ENCODE measurements at places on chromosomes 7 and 10.

DNA sequence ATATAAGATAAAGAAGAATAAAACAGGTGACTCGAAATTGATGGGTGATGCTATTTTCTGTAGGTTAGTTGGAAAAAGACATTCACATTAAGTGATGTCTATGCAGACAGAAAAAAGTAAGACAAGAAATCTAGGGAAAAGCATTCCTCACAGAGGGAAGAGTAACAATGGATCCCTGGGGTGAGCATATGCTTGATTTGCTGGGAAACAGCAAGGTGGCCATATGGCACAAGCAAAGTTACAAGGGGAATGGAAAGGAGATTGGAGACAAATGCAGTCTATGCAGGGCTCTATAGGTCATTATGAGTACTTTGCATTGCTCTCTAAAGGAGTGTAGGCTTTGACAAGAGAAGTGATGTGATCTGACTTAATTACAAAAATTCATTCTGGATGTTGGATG lies 90.9 kb upstream of the ZNF804B start:
- DNase-seq, result no peak

GRCh38 chr7:17054206-17054605 lies 172.4 kb upstream of the AGR3 start:
- no peak for DNase-seq

- no peak for DNase-seq
These were observed 18.0 kb downstream of the RRP12 start for GRCh38 chr10:97383159-97383558.

DNA sequence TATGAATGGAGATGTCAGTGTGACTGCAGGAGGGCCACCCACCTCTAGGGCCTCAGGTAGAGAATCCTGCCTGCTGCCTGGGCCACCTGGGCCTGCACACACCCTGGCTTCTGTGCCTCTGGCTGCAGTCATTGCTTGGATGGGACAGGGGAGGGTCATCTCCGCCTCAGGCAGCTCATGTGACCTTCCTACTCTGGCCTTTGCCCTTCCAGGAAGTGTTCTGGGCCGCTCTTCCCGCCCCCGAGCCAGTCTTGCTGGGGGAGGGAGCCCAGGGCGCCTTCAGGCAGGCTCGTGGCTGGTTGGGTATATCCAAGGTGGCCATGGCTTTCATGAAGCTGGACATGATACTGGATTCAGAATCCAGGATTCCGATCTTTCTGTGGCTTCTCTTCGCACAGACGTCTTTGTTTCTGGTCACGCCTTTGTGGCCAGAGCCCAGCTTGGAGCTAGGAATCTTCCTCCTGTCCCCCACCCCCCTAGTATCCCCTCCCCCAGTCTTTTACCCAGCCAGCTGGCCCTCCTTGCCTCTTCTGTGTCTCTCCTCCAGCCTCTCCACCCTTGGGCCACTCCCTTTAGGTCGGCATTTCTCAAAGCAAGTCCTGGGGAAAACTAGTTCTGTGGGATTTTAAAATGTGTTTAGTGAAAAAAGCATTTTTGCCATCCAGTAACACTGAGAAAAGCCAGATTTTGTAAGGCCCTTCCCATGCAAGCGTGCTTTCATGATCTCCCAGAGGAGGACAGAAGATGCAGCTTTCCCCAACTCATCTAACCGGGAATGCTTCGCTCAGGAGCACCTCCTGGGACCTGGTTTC lies 119.6 kb downstream of the ZMIZ1 start:
- no peak for DNase-seq

DNA sequence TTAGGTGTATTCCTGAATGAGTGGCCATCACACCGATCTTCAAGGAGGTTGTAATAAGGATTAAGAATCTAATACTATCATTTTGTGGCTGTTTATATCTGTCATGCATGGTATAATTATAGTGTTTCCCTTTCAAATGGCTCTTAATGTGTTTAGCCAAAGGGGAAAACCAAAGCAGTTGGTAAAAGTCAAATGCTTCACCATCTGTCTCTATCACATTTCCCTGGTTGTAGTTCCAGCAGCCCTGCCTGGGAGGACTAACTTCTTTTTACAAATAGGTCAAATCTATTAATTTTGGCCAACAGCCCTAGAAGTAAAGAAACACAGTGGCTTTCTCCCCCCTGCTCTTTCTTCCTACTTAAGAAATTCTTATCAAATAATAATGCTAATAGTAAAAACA lies 56.7 kb downstream of the ZNF365 start:
- no peak for DNase-seq

DNA sequence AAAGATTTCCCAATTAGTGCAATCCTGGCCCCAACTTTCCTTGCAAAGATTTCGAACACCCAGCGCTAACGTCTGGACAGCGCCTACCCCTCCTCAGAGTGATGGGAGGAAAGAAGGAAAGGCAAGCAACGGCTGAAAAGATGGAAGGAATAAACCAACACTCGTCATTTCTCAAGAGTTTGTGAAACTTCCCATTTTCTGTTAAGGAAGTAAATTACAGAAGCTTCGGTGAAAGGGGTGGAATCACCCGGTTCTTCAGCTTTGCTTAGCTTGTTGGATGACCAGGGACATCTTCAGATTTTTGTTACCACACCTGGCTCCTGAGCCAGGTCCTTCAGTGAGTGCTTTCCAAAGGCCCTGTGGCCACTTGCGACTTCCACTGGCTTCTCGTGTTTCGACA lies 313.1 kb downstream of the SKIDA1 start:
- DNase-seq, result no peak

DNA sequence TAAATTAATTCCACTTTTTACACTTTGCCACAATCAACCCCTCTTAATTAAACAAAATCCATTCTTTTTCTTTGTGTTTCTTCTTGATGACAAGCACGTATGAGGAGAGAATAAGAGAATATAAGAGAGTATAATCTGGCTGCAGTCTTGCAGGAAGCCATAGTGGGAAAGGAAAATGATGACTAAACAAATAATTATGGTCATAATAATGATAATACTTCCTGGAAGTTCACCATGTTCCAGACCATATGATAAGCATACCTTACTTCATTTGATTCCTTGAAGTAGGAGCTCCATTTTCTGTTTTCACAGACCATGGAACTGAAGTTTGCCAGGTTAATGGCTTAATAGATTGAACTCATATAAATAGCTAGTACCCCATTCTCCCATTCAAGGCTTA lies 237.8 kb downstream of the SEMA3D start:
- no peak for DNase-seq

- DNase-seq, result no peak
These were observed 19.6 kb downstream of the GRID1 start for GRCh38 chr10:86346799-86347665.

GRCh38 chr7:34991938-34992840 lies 45.1 kb downstream of the DPY19L1 start:
- DNase-seq, result no peak

DNA sequence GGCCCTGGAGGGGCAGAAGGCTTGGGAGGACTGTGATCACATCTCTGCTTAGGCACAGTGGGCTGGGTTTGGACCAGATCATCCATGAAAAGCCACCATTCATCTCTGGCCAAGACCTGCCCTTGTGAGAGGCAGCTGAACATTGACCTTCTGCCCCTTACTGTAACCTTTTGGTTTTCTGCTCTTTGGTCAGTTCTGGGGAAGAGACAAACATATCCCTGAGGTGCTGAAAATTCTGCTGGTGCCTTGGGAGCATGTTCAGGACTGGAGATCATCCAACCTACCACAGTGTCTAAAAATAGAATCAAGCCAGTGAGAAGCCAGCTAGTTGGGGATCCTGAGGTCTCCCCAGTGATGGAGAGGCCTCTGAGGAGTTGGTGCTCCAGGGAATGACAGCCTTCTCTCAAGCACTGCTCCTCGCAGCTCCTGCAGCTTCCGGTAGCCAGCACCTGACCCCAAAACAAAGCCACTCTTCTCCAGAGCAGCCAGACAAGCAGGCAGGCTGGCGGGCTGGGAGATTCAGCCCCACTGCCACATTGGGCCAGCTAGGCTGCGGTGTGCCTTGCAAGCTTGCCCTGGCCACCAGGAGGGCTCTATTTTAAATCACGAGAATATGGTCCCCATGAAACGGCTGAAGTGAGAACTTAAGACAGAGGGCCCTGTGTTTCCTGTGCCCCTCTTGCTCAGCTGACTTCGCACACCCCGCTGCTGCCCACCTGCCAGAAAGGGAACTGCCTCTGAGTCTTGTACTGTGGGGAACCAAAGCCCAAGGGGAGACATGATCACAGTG lies 37.8 kb upstream of the UBE2H start:
- no peak for DNase-seq

DNA sequence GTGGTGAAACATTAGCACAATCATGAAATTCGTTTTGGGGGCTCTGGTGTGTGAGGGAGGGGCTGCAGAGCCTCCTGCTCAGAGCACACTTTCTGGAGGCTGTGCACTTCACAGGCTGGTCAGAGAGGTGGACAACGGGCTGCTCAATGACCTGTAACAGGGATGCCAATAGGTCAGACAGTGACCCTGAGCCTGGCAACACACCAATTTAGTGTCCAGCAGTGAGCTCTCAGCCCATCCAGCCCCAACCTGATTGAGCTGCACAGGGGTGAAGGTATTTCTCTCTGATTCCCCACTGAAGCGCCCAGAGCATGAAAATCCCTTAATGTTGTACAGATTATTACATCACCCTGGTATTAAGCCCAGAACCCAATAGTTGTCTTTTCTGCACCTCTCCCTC lies 191.3 kb upstream of the ZNF32 start:
- DNase-seq, result no peak

DNA sequence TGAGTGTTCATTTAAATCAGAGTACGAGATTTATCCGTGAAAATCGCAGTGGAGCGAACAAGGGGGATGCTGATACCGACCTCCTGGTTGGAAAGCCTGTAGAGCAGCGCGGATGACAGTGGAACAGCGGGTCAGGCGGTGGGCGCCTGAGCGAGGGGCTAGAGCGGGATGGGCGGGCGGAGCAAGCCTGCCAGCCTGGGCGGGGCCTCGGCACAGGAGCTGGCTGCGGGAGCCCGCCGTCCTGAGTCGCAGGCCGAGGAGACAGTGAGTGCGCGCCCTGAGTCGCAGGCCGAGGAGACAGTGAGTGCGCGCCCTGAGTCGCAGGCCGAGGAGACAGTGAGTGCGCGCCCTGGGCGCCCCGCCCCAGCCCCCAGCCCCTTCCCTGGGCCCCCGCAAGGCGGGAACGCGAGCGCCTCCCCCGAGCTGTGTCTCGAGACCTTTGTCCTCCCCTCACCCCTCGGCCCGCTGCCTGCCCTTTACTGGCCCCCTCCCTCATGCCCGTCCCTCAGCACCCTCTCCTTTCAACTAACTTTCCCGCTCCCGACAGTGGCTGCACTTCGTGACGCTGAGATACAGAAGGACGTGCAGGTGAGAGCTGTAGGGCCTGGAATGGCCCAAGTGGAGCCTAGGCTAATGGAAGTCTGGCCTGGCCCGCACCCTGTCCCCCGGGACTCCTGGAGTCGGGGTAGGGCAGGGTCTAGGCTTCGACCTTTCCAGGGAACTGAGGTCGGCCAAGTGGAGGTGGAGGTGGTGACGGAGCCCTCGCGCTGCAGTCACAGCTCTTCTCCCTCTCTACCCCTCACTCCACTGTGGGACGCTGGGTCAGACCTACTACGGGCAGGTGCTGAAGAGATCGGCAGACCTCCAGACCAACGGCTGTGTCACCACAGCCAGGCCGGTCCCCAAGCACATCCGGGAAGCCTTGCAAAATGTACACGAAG lies at the start of gene AS3MT:
Gene AS3MT, plus strand, starts transcription at position 213 of the 941 bp plus-strand sequence. Its CDS starts 123 bp downstream, at position 336.
- DNase-seq, result no peak

DNA sequence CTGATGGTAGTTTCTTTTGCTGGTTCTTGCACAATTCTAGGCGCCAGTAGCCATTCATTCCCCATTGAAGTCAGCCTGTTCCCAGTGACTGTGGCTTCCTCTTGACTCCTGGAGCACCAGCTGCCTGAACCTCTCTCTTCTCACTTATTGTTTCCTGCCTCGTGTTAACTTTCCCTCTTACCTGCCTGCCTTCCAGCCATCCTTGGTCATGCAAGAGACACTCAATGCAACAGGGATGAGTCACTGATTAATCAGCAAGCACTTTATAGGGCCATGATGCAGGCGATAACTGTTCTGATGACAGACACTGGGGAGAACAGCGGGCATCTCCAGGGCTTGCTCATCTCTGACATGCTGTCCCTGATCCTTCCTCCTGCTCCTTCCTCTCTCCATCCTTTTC lies 122.0 kb downstream of the PLCE1 start:
- DNase-seq, result no peak

GRCh38 chr10:78937800-78938694 lies 130.7 kb upstream of the ZMIZ1 start:
- DNase-seq, result no peak

- no peak for DNase-seq
These were observed 18.1 kb downstream of the ANKRD16 start for GRCh38 chr10:5871596-5871995.

DNA sequence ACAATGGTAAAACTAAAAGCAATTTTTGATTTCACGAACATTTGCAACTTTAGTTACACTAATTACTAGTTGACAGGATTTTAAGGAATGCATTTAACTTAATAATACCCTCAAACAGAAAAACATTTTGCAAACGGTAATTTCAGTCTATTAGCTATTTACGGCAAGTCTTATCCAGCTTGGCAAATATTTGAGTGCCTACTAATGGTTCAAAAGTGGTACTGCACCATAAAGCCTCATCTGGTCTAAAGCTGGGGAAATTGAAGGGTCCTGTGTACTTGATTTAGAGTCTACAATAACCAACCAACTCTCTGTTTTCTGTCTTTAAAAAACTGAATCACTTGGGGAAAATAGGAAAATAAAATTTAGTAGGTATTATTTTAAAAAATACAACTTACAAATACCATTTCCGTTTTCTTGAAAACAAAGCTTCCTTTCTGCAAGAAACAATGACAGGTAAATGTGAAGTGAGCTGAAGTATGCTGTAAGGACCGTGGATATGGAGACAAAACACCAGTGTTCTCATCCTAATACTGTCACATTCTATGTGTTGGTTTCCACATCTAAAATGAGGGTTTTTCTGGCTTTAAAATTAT lies 142.3 kb downstream of the VPS50 start:
- no peak for DNase-seq

GRCh38 chr7:56127241-56127975 lies 11.2 kb upstream of the NUPR2 start:
- DNase-seq, result no peak

- DNase-seq, result no peak
These were observed 239.6 kb downstream of the PHF14 start for GRCh38 chr7:11213266-11213665.

DNA sequence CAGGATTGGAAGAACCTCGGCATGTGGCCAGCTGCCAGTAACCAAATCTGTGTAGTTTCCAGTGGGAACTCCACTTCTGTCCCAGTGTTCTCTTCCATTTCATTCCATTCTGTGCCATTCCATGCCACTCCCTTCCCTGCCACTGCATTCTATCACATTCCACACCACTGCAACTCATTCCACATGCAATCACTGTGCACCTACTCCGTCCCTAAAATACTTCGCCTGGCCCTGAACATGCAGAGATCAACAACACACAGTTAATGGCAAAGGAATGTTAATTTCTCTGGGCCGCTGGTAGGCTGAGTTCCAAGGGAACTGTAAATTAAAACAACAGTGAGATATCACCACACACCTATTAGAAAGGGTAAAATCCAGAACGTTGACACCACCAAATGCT lies 64.8 kb downstream of the AKR1B1 start:
- DNase-seq, result no peak

GRCh38 chr10:120131183-120131582 lies 238.7 kb downstream of the SEC23IP start:
- no peak for DNase-seq
